ENCODE measurements at places on chromosomes 2 and 18.

DNA sequence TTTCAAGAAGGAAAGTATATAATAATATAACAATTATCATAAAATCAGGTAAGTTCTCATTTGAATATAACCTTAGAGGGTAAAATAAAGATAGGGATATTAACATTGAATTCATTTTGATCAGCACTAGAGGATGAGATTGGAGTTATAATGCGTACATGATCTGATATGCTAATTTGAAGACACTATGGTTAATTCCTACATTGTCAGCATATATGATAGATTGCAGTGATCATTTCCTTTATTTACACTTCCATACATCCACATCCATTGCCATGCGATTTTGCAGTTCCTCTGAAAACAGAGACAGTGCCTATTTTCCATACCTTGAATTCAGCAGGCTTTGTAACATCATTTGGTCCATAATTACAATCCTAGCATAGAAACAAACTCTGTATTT is 519.2 kb downstream of the CCDC85A start:
- DNase-seq = no peak

DNA sequence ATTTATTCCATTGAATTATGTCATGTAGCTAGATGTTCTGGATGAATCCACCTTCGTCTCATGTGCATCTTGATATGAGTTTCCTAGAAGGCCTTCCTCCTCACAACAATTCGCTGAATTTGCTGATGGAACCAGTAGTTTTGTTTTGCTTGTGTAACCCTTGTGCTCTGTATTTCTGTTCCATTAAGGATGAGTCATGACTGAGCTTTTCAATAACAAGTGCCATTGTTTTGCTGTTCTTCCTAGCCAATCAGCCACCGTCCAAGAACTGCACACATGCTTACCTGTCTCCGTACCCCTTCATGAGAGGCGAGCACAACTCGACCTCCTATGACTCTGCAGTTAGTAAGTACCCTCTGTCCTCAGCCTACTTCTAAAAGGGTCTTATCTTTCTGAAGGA is 2.3 kb downstream of the TMEM182 start:
- DNase-seq = no peak

DNA sequence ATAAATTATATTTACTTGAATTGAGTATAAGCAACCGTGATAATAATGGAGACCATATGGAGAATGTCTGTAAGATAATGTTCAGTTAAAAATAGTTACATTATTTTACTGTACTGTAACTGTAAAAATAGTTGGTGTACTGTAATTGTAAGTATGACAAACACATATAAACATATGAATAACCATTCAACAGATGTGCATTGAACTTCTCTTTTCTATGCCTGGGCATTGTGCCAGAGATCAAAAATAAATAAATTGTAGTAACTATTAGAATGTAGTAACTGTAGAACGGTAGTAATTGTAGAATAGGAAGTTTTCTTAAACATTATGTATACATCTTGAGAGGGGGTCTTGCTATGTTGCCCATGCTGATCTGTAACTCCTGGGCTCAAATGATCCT is 287.4 kb upstream of the EPAS1 start:
- peak; percentile 70 for DNase-seq

DNA sequence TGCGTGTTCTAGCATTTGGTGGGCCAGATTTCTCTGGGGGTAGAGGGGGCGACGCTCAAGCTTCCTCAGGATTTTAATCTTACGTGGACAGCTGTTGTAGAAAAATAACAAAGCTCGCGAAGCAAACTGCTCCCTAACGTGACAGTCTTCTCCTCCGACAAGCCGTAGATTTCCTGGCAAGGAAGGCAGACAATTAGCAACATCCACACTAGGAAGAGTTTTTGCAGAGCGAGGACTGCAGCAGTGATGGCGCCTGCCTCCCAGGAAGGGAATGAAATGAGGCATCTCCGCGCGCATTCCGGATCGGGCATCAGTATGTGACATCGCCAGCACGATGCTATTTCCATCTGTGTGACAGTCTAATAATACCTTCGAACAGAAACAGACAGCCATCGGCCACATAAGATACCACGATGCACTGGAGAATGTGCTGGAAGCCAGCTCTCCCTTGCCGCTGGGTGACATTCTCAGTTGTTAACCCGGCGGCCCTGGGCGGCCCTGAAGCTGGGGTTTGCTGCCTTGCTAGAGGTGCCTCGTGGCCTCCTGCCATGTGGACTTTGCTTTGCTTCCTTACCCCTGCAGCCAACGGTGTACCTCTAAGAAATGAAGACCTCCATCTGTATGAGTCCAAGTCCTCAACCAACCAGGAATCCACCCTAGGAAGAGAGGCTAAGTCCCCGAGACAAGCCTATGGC is 101.8 kb upstream of the AGAP1 start:
- DNase-seq = no peak

DNA sequence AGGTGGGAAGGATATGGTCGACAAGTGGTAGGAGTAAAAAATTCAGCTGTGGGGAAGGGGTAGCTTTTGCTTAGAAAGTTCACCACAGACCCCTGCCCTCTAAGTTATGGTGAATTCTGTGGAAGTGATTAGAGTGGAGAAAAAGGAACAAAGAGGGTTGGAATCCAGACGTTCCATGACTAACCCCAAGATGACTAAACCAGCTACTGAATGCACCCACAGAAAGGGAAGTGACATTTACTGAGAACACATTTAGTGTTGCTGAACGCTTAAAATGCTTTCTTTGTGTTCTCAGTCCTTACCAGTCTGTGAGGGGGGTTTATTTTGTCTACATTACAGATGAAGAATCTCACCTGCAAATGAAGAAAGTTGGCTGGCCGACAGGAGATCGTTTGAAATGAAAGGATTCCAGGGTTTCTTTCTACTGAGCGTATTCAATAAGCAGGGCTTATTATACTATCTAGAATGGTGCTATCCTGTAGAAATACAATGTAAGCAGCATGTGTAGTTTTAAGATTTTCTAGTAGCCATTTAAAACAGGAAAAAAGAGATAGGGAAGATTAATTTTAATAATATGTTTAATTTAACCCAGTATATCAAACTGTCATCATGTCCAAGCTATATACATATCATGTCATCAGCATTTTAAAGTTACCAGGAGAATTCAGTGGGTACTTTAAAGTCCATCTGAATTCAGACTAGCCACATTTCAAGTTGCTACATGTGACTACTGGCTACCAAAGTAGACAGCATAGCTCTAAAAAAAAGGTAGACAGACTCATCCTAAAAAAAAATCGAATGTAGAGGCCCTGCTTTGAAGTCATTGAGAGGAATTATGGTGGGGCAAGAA is 60.1 kb downstream of the LIMS1 start:
- peak; percentile 94 for DNase-seq

- DNase-seq = no peak
These were observed 60.7 kb upstream of the ASAP2 start for GRCh38 chr2:9145752-9146430.

GRCh38 chr2:112277596-112278220 is 2.3 kb downstream of the ZC3H6 start:
- no peak for DNase-seq

DNA sequence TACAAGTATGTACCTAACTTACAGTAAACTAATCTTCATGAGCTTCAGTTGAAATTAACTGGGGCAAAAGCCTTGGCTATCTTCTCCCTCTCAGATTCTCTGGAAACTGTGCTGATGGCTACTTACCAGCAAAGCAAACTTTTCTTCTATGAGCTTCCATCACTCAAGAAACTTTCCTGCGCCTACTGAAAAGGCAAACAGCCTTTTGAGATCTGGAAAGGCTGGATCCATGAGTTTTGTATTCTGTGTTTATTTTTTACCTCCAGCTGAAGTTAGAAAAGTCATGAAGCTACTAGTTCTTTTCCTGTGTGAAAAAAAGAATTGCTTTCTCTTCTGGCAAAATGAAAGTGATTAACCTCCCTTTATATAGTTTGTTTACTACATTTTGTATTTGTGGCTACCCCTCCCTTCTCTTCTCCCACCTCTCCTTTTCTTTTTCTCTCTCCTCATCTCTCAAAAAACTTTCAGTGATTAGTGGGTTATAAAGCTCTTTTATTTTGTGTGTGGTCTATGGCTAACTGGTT is 49.2 kb upstream of the RNF152 start:
- DNase-seq = no peak

- DNase-seq = no peak
These were observed 9.1 kb downstream of the ALPI start for GRCh38 chr2:232465061-232465460.

All from EH (cell line).